ENCODE measurements at places on chromosomes 6 and 20.

DNA sequence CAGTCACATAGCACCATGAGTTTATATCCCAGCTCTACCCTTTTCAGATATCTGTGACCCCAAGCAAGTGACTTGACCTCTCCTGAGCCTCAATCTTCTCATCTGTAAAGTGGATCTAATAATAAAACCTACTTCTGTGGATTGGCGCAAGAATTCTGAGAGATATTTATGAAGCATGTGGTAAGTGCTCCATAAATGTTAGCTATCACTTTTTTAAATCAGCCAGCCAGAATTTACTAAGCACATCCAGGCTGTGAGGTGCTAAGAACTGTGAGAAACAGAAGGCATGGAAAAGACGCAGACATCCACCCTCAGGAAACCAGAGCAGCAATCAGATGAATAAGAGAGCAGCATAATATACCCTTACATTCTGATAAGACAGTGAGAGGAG is 862 bp downstream of the C20orf96 start:
- DNase-seq, result no peak

DNA sequence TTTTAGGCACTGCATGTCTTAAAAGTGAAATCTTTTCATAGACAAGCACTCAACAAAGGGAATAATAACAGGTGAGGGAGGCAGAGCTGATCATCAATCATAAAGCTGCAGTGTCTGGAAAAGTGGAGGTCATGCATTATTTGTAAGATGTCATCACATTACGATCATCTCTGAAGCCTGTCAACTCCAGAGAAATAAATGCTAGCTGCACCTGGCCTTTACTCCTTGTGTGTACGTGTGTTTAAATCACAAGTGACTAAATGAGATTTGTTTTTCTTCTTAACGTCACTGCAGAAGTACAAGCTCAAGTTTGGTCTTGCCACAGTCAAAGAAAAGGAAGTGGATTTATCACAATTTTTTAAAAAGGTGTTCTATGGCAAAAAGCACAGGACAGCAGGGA is 275.5 kb upstream of the SGK1 start:
- no peak for DNase-seq

DNA sequence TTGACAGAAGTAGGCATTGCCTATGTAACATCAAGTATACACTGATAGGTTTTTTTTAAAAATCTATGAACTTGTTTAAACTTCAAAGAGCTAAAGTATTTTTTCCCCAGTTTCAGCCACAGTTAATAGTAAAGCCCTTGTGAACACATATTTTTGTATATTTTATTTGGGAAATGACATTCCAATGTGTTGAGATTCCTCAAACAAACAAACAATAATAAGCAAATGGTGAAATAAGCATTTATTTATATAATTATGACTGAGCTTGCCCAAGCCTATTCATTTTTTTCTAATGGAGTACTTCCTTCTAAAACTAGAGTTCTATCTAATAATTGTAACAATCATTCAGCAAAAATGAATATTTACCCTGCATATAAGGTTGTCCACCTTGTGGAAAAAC is 12.5 kb downstream of the SYCP2 start:
- no peak for DNase-seq

GRCh38 chr6:11282875-11283274 is 50.4 kb upstream of the NEDD9 start:
- DNase-seq, result no peak

DNA sequence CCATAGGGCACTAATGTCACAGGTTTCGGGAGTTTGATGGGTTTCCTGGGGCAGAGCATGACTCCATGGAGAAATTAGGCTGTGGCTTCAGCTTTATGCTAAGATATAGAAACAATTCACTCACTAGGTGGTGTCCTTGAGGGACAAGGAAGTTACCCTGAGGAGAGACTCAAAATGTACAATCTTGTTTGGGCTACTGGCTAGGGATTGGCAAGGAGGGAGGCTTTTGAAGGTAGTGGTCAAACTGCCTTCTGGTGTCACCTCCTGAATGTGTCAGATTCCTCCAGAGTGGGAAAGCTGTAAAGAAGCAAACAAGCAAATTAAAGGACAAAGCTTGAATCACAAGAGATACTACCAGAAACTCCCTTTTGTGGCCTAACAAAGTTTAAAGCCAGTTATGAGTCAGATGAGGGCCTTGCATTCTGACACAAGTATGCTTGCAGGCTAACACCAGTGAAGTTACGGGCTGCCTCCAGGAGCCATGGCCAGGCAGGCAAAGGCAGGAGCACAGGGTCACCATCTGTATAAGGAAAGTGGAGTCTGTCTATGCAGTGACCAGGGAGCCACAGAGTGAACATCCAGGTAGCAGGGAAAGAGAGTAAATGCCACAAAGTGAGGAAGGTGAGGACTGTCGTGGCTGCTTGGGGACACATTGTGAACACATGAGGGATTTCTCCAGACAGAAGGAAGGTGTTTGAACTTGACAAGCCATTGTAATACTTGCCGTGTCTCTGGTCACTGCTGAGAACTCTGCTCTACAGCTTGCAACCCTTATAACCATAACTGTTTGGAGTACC is 107.7 kb upstream of the DTNBP1 start:
- no peak for DNase-seq

GRCh38 chr6:11538052-11538818 is 686 bp downstream of the TMEM170B start:
- no peak for DNase-seq

Measured in amniotic stem cell (primary cell).